GM23248 (cell line): ENCODE measurements at places on chromosomes 2 and 18.

GRCh38 chr2:29495068-29495467 lies 379.9 kb downstream of the CLIP4 start:
- DNase-seq, result no peak

- no peak for DNase-seq
Measured at GRCh38 chr2:178819992-178820391, 12.8 kb upstream of the TTN start.

GRCh38 chr2:25955869-25956535 lies 26.3 kb downstream of the KIF3C start:
- DNase-seq, result no peak

DNA sequence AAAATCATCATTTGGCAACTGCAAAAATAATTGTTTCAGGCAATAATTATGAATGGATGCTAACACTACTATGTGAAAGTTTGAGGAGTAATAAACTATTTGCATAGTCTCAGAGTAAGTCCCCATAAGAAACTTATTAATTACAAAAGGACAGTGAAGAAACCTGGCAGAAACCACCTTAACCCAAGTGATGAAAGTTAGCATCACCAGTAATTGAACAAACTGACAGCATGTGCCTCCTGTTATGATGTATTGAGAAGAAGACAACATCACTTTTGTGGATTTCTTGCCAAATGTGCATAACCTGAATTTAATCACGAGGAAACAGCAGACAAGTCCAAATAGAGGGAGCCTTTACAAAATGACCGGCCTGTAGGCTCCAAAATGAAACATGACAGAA lies 183.3 kb upstream of the SP5 start:
- DNase-seq, result no peak
